ENCODE measurements at places on chromosomes 12 and 14.

GRCh38 chr12:108622421-108622820 is 11.3 kb downstream of the SELPLG start:
- no peak for DNase-seq

GRCh38 chr12:4435537-4435936 is 10.1 kb downstream of the FGF6 start:
- DNase-seq: no peak

DNA sequence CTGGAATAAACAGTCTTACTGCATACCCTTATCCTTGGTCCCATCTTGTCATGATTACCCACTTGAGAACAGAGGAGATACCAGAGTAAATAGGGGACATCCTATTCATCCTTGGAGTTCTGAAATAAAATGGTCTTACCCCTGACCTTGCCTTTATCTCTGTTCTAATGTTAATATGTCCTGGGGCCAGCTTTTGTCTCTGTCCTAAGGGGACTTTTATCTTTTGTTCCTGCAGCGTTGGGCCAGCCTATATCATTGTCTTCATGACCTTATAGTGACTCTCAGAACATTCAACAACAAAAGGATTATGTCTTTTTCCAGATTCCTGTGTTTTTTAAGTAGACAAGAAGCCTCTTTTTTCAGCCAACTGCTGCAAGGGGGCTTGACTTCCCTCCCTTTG is 1057.5 kb downstream of the LRFN5 start:
- no peak for DNase-seq

DNA sequence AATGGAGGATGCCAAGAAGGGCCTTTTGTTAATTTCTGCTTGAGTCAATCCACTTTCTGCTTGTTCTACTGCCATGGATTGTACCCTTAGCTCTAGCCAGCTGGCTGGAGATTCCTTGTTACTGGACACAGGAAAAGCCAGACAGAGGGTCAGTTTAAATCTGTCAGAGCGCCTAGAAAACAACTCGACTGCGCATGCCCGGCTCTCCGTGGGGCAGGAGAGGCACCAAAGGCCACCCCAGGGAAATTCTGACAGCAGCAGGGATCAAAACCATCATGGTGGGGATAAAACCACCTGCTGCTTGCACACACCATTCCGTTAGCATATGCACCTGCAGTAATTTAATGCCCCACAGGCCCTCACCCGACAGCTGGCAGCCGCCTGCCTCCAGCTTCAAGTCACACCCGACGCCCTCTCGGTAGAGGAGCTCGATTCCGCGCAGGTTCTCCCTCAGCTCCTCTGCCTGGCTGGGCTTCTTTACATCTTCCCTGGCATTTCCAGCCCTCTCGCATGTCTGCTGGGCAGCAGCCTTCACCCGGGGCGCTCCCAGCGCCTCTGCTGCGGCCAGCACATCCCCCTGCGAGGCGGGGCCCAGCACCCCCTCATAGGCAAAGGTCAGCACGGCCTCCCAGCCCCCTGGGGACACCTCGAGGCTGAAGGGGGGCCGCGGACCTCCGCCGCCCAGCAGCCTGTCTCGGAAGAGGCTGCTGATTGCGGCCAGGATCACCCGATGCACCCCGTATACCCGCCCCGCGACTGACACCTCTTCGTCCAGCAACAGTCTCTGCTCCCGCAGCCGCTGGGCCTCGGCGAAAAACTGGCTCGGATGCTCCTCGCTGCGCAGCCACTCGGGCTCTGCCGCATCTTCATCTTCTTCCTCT is 1.0 kb downstream of the KLHL33 start:
- peak; percentile 11 for DNase-seq

GRCh38 chr14:97976861-97977260 is 1179.7 kb downstream of the VRK1 start:
- DNase-seq: no peak

DNA sequence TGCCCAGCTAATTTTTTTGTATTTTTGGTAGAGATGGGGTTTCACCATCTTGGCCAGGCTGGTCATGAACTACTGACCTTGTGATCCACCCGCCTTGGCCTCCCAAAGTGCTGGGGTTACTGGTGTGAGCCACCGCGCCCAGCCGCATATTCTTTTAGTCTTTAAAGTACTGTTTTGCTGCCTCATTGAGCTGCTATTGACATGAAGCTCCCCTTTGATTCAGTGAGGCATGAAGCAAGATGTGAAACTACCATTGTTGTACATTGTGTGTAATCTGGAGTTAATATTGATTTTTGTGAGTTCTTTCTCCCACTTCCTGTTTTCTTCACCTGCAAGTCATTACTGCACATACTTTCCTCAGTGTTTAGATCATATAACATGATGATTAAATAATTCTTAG is 80.8 kb downstream of the MNAT1 start:
- no peak for DNase-seq

- DNase-seq: no peak
These were observed 93.7 kb upstream of the USP15 start for GRCh38 chr12:62166525-62166924.

- no peak for DNase-seq
These were observed 22.3 kb upstream of the CATSPERB start for GRCh38 chr14:91754185-91754584.

DNA sequence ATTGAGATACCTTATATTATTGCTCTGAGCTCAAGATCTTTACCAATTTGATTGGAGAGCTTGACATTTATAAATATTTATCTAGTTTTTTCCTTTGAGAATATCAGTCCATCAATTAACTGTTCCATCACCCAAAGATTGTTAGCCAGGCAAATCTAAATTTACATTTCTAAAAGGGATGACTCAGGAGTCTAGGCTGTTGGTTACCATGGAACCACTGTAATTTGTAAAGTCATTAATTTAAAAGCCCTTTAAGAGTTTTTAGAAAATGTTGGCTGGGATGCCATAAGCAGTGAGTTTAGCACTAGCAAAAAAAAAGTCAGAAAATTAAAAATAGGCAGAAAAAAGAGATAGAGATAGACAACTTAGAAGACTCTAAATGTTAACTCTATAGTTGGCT is 19.5 kb upstream of the SERPINA1 start:
- peak; percentile 67 for DNase-seq

GRCh38 chr12:106058256-106059182 is 80.2 kb downstream of the NUAK1 start:
- DNase-seq: no peak

GRCh38 chr12:96171905-96172304 is 22.3 kb upstream of the ELK3 start:
- no peak for DNase-seq

GRCh38 chr12:99146185-99146584 is 501.1 kb downstream of the APAF1 start:
- no peak for DNase-seq

- no peak for DNase-seq
These were observed 16.6 kb downstream of the PITPNM2 start for GRCh38 chr12:123134271-123134671.

GRCh38 chr12:24709216-24709615 is 239.7 kb downstream of the BCAT1 start:
- DNase-seq: no peak

GRCh38 chr14:64253672-64254071 is 40.5 kb downstream of the ESR2 start:
- DNase-seq: no peak

DNA sequence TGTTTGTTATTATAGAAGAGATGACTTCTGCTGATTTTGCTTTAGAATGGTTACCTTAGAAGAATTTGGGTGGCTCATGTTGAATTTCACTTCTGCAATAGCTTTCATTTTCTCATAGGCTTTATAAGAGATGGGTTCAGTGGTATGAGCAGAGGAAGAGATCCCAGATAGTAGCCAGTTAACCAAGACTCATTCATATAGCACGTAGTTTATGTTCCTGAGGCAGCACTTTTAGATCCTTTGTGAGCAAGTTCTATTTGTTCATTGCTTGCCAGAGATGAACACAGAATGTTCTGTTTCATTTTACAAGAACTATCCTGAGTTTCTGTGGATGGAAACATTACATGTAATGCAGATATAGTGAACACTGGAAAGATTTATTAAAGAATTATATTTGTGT is 32.2 kb downstream of the RAB21 start:
- no peak for DNase-seq

GRCh38 chr14:85241022-85241855 is 288.7 kb upstream of the FLRT2 start:
- DNase-seq: no peak

DNA sequence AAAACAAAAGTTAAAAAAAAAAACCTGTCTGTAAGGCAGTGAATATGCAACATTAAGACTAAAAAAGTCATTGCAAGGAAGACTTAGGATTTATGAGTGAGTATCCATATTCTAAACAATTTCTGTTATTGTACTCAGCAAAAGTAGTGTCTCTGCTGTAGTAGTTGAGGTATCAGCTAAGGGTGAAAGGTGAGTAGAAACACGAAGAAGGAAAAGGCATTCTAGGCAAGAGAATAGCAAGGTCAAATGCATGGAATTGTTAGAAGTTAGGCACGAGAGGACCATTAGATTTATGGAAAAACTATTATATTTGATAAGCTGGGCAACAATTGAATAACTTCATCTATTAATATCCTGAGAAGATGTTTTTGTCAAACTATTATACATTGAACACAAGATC is 1.8 kb downstream of the EID3 start:
- DNase-seq: no peak

DNA sequence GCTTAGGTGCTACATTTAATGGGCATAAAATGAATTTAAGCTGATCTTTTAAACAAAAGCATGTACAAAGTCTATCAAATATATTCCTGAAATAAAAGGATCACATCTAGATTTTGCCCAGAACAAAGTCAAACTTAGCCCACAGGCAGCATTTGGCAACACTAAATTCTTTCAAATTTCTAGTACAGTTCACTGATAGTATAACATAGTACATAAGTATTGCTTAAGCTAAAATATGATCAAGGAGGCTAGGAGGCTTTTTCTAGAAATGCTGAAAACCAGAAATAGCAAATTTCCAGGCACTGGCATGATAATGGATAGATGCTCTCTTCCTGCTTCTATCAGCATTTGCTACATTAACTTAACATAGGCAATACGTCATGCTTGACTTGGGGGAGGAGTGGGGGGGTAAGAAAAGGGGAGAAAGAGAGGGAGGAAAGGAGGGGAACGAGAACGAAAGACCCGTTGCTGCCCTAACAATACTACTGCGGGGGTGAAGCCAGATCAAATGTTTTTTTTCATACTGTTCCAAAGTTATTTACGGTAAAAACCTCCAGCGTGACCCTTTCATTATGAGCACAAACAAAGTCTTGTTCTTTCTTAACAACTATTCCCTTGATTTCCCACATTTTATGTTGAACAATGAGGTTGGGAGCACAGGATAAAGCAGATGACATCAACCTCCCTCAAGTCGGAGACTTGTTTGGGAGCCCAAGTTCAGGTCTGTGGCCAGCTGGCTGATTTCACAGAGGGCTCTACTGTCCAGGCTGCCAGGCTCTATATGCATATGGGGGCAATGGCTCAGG is 10.6 kb downstream of the TMED10 start:
- no peak for DNase-seq

DNA sequence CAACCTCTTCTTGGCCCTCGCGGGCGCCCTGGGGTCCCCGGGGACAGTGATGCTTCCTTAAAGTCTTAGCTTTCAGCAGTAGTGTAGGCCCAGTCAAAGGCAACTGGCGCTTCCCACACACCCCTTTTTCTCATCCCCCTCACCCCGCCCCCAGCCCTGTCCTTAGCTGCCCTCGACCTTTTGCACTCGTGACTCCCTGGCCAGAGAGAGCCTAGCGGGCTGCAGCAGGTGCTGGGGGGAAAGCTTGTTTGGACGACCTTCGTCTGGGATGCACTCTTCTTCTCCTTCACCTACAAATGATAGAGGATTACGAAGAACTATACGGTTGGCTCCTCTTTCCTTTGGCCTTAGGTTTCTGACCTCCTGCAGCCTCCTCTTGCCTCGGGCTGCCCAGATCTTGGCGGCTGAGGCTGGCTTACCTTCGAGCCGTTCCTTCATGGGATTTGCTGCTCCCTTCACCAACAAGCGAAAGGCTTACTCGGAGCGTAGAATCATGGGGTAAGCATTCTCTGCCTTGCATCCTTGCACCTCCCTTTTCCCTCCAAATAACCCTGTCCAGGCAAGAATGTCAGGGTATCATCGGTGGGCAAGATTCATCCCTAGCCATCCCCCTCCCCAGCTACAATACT is 815 bp downstream of the COQ10A start:
- no peak for DNase-seq

GRCh38 chr14:80982711-80983110 is 27.3 kb downstream of the TSHR start:
- DNase-seq: no peak

GRCh38 chr12:116480210-116480810 is 78.9 kb upstream of the MAP1LC3B2 start:
- no peak for DNase-seq
